ENCODE measurements at places on chromosomes 6 and 20.

DNA sequence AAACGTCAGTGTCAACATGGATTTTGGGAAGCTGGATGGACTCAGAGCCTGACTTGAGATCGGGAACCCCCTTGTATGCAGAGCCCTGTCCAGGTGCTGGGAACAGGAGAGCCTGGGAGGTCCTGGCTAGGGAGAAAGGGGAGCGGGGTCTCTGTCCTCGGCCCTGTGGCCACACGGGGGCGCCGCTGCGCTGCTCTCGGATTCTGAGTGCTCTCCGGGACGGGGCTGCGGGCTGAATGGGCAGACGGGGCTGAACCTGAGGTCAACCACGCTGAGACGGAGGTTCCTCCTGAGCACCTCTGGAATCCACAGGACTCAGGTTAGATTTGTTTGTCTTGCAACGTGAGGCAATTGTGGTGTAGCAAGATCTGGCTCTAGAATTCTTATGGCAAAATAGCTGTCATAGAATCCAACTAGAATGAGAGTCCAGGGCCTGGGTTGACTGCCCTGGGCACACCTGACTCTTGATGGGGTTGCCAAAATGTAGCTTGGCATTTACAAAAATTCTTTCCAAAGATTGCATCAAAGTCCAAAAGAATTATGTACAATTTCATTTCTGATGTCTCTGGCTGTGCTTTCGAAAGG, 20.6 kb upstream of the HLA-F start:
- DNase-seq, result peak; percentile 65

DNA sequence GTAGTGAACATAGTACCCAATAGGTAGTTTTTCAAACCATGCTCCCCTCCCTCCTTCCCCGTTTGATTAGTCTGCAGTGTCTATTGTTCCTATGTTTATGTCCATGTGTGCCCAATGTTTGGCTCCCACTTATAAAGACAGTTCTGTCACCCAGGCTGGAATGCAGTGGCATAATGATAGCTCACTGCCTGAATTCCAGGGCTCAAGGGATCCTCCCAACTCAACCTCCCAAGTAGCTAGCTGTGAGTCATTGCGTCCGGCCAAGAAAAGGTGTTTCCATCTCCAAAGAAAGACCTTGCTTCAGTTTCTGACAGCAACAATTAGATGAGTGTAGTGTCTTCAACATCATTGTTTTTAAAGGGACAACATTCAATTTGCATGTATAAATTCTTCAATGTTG, 131.1 kb upstream of the CEP162 start:
- no peak for DNase-seq

GRCh38 chr6:35808688-35809087, 3.5 kb downstream of the LHFPL5 start:
- DNase-seq, result no peak

DNA sequence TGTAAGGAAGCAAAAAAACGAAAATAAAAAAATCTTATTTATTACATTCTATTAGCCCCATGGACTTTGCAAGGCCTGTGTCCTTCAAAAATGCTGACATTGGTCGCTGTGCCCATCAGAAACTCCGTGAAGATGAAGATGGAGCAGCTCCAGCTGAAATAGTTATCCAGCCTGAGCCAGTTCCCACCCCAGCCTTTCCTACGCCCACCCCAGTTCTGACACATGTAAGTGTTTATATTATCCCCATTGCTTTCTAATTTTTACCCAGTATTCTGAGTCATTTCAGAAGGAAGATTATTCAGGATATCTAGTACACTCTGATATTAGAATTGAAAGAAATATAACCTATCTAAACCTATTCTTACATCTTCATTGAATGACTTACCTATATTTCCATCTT, 217.7 kb downstream of the ARHGAP18 start:
- no peak for DNase-seq

DNA sequence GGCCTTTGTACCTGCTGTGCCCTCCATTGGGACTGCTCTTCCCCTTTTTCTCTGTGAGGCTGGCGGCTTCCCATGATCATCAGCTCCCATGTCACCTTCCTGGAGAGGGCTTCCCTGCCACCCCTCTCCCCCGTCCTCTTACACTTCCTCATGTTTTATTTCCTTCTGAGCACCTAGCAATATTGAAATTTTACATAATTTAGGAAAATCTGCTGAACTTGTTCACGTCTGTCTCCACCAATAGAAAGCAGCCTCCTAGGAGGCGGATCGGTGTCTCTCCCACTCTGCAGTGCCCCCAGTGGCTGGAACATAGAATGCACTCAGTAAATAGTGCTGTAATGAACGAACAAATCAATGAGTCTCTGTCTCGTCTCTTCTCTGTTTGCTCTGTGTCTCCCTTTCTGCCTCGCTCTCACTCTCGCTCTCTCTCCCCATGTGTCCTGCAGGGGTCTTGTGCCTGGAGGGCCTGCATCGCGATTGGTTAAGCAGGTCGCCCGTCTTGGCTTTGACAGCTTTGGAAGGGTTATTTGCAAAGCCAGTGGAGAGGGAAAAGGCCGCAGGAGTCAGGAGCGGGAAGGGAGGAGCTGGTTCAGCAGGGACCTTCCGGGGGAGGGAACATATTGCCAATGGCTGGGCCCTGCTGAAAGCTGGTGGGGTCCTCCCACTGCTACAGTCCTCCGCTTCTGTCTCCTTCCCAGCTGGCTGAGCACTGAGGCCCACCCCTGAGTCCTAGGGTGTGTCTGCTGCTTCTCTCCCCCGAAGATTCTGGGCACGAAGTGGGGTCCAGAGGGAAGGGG, 12.1 kb upstream of the OCSTAMP start:
- peak; percentile 16 for DNase-seq

- no peak for DNase-seq
These were observed 12.0 kb upstream of the SERPINB9 start for GRCh38 chr6:2915150-2915549.

- no peak for DNase-seq
These were observed 176.2 kb downstream of the ISM1 start for GRCh38 chr20:13397300-13397724.

DNA sequence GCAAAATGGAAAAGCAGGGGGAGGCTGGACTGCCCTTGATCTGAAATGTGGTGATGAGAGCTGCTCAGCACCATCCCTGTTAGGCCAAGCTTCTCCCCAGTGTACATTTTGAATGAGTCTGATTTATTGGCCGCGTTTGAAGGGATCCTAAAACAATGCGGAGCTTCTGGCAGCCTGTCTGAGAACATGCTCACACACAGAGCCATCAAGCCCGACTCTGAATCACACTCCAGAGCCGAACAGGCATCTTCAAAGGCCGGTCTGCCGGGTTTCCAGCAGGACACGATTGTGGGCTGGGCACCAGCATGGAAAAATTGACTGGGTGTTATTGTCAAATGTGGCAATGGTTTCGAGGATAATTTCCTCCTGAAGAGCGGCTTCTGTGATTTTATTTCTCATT, 235.9 kb downstream of the TFAP2C start:
- no peak for DNase-seq

- DNase-seq, result no peak
These were observed 125.2 kb upstream of the MCHR2 start for GRCh38 chr6:100119261-100119660.

Measured in activated effector memory CD4-positive, alpha-beta T cell treated with Interleukin-2 at 50 U/mL for 16 hours (primary cell).